ENCODE measurements at places on chromosomes 2 and 18.

DNA sequence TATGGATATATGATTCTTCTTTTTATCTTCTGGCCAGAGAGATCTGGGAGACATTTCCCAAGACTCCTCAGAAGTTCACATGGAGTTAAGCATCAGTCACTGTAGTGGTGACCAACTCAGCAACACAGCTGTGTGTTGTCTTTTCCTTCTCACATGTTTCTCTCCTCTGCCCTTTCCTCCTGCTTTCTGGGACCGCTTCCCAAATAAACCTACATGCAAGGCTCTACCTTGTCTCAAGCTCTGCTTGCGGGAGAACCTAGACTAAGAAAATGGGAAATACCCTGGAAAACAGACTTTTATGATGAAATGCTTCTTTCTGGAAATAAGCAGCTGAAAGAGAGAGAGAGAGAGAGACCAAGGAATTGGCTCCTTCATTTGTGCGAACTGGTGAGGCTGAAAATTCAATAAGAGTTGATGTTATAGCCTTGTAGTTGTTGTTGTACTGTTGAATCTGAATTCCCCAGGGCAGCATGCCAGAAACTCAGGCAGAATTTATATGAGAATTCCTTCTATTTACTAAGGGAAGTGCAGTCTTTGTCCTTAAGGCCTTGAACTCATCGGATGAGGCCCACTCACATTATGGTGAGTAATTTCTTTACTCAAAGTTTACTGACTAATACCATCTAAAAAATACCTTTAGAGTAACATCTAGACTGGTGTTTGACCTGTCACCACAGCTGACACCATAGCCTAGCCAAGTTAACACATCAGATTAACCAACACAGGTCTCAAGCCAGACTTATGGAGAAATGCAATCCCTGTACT lies 22.7 kb upstream of the DSC1 start:
- no peak for DNase-seq

DNA sequence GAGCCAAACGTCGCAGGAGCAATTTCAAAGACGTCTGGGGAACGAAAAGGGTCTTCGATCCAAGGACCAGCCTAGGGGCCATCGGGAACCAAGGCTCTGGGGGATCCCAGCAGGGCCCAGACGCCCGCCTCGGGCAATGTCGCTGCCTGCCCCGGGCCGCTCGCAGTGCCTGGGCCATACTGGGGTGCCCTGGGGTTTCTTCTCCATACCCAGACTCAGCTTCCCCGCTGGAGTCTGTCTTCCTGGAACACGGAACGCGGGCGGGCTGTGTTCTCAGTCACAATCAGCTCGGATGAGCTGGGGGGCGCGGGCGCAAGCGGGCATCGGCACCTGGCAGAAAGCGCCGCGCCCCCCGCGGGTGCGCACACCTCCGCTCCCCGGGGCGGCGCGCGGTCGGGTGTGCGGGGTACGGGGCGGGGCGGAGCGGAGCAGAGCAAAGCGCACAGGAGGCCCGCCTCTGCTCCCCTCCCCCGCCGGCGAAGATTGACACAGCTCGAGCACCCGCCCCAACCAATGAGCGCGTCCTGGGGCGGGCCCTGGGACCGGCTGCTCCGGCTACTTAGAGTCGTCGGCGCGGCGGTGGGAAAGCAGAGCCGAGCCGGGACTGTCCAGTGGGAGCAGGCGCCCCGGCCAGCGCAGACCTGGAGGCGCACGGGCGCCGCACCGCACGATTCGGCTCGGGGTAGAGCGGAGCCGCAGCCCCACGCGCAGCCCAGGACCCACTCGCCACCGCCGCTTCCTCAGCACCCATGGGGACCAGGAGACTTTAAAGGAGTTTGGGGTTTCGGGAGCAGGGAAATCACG lies at the start of gene LRATD1:
Gene LRATD1, plus strand, starts transcription at position 585 of the 804 bp plus-strand sequence. CDS start 1,263 bp downstream, outside the sequence.
- DNase-seq = no peak

- no peak for DNase-seq
Measured at GRCh38 chr2:225074919-225075681, 32.8 kb upstream of the DOCK10 start.

- no peak for DNase-seq
Measured at GRCh38 chr2:5798084-5798483, 105.9 kb downstream of the SOX11 start.

DNA sequence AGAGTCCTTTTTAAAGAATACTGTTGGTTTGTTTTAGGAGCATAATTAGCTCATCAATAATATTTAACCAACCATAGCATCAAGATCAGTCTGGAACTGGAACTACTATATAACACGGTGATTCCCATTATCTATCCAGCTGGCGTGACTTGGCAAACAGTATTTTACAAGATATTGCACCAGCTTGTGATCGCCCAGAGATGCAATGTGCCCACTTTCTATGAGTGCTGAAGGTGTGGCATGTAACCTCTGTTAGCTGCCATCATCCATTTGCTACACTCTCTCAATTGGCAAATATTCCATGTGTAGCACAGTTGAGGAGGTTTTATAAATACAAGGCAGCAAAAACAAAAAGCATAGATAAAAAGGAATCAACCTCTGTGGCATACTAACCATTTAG lies 64.9 kb downstream of the FIGN start:
- no peak for DNase-seq

GRCh38 chr18:51051105-51051712 lies 21.2 kb downstream of the SMAD4 start:
- no peak for DNase-seq

DNA sequence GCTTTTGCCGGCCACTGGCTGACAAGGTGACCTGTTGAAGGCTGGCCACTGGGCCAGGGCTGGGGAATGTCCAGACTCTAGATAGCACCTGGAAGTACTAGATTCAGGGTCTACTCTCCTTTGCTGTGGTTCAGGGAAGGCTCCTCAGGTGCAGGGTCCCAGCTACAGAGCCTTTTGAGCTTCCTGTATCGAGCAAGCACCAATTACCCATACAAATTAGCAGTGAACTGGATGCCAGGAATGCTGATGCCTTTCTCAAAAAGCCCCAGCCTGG lies 213.4 kb downstream of the CYP26B1 start:
- DNase-seq = no peak

- no peak for DNase-seq
Measured at GRCh38 chr2:218995972-218996711, 2.9 kb upstream of the CRYBA2 start.

GRCh38 chr2:73091164-73091563 lies 19.7 kb upstream of the SFXN5 start:
- DNase-seq = no peak

DNA sequence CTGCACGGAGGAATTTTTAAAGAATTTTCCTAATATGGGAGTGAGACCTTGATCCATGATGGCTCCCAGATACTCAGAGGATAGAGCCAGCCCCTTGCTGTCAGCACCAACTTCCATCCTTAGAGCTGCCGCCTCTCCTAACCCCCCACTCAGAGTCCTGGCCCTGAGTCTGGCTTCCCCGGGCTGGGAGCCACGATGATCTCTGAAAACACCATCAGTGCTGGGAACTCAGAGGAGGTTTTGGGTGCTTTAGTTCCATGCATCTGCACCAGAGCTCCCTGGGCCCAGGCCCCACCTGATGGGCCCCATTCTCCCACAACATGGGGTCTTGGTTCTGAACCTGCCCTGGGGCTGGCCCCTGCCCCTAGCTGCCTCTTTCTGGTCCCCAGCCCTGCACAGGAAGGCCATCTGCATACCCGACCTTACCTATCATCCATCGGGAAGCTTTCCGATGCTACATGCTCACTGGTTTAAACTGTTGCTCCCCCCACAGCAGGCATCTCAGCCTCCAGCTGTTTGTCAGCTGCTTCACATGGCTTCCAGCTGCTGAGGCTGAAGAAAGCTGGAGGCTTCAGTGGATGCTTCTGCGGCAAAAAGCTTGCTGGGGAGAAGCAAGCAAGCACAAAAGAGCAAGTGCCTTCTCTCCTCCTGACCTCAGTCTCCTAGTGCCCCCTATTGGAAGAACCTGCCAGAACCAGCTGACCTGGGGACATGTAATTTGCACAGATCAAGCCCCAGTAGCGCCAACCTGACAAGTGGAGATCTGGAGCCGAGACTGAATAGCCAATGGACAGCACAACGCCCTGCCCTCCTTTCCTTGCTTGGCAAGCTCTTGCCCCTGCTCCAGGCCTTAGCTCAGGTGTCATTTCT lies 24.2 kb upstream of the RHOB start:
- no peak for DNase-seq

- no peak for DNase-seq
Measured at GRCh38 chr2:29786361-29786760, 135.0 kb downstream of the ALK start.

DNA sequence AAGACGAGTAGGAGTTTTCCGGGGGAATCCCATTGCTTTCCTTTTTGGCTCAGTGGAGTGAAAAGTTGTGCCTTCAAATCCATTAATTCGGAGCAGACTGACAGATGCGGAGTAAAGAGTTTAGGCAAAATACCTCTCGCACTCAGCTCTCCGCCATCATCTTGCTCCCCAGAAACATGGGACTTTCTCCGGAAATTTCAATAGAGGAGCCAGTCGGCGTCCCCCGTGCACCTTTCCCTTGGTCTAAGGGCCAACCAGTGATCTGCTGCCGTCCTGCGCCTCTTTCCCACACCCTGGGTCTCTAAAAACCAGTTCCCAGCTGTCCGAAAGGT lies 318 bp downstream of the TYW5 start:
- no peak for DNase-seq

DNA sequence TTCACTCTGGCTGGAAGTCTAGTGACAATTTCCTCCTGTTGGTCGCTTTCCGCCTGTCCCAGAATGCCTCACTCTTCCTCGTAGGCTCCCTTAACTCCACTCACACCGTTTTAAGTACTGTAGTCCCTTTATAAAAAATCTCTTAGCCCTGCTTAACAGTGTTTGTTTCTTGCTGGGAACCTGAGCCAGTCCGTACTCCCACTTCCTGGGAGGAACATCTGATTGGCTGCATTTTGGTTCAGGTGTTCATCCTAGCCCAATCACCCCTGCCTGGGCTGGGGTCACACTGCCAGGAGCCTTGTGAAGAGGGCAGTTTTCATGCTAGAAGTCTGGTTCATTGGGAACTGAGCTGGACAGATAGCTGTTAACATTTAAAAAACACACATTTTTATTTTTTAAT lies 25.6 kb upstream of the TOGARAM2 start:
- DNase-seq = no peak

DNA sequence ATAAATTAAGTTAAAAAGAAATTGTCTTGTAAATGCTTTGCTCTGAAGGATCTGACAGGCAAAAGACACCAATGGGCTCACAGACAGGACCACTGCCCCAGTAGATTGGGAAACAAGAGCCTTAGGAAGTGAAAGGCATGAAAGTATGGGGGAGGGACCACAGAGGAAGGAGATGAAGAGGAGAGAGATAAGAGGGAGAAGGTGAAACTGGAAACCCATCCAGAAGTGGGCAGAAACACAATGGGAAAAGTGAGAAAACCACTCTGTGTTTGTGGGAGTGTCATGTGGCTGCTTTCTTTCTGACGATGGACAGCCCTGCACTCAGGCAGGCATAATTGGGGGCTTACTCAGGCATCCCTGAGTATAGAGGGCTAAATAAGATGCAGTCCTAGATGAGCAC lies 101.5 kb upstream of the STON1 start:
- no peak for DNase-seq

- DNase-seq = no peak
Measured at GRCh38 chr2:182435754-182436153, 8.9 kb upstream of the PDE1A start.

- no peak for DNase-seq
Measured at GRCh38 chr2:120508567-120509041, 162.7 kb downstream of the INHBB start.

GRCh38 chr18:57366528-57367081 lies 14.2 kb downstream of the ST8SIA3 start:
- no peak for DNase-seq

DNA sequence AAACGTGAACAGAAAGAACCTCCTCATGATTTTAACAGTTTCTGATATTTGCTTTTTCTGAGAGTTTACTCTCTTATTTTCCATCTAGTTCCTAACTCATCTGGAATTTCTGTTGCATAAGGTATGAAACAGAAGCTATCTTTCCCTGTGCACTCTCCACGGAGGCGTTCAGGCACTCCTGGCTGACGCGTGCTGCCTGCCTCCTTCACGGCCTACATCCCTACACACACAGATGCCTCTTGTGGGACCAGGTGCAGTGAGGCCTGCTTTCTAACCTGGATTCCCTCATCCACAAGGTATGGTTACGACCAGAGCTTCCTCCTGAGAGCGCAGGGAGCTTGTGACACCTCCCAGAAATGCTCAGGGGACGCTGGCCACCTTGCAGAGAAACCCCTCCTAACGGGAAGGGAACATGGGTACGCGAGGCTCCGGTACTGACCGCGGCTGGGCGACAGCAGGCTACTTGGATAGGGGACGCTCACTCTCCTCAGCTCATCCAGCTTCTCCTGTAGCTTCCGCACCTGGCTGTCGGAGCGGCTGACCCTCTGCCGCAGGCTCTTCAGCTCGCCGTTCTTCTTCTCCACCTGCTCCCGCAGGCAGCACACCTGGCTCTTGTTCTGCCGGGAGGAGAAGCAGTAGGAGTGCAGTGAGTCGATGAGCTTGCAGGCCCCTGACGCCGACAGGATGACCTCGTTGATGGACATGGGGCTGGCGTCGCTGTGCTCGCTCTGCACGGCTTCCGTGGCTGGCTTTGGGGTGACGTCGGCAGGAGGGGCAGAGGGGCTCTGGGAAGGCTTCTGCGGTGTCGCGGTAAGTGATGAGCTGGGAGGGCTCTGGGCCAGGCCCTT lies 4.3 kb downstream of the THAP4 start:
- DNase-seq = no peak

- DNase-seq = no peak
Measured at GRCh38 chr2:156532989-156533388, 96.8 kb downstream of the GPD2 start.

- no peak for DNase-seq
Measured at GRCh38 chr2:317501-318424, 29.9 kb upstream of the ALKAL2 start.

DNA sequence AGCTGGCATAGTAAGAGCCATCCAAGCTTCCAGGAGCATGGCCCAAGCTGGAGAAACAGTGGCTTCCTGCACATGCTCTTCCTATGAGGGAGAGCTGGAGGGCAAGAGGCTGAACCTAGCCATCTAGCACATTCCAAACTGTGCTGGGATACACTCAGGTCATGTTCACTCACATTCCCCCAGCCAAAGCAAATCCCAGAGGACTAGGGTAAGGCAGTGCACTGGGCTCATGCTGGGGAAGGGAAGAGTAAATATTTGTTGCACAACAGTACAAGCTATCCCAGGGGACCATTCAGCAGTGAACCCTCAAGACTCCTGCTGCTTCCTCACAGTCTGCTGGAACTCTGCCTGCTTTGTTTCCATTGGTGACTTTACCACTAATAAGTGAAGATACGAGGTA lies 20.7 kb upstream of the GYPC start:
- no peak for DNase-seq

- no peak for DNase-seq
Measured at GRCh38 chr18:44731530-44732237, 51.0 kb downstream of the SETBP1 start.

GRCh38 chr2:84077496-84077895 lies 381.6 kb downstream of the SUCLG1 start:
- peak; percentile 18 for DNase-seq

- DNase-seq = no peak
Measured at GRCh38 chr2:130300258-130300969, 42.3 kb upstream of the IMP4 start.
